ENCODE measurements at places on chromosomes 12 and 14.

- no peak for DNase-seq
These were observed 96.1 kb downstream of the TMEM121 start for GRCh38 chr14:105622329-105622955.

- no peak for DNase-seq
These were observed 253.7 kb downstream of the EFCAB11 start for GRCh38 chr14:89700801-89701200.

GRCh38 chr14:31785574-31785973 is 224.4 kb downstream of the NUBPL start:
- DNase-seq: no peak

- no peak for DNase-seq
These were observed 249.9 kb downstream of the BCAT1 start for GRCh38 chr12:24698972-24699371.

DNA sequence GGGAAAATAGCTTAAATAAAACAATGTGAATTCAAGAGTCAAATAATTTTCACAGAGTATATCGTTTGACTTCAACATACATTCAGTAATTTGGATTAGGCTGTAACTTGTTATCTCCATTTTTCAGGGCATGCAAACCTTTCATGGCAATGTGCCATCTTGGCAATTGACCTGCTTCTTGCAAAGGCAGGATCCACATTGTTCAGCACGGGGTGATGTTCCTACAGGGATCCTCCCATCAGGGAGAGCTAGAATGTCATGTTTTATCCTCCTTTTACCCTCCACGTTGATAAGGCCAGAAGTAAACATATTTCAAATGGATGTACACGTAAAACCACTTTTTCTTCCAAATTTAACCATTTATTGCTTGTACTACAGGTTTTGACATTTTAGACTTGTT is 314.4 kb downstream of the GALC start:
- DNase-seq: no peak

- peak; percentile 61 for DNase-seq
These were observed 21.1 kb downstream of the RASSF8 start for GRCh38 chr12:25979563-25979962.

GRCh38 chr12:95440401-95440800 is 33.6 kb upstream of the METAP2 start:
- DNase-seq: peak; percentile 58

DNA sequence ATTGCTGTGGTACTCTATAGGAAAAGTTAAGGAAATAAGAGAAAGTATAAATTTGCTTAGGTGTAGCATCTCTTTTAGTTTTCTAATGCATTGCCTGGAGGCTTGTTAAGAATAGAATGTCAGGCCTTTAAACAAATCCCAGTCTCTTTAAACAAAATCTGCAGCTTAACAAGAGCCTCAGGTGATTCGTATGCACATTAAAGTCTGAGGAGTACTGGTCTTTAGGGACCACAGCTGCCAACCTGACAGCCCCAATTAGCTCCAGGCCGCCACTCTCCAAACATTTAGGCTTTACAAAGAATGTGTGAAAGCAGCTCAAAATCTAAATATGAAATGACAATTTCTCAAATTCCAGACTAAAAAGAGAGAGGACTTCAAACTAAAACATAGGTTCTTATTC is 35.7 kb downstream of the PAWR start:
- DNase-seq: no peak

GRCh38 chr14:101497684-101498525 is 63.4 kb upstream of the DIO3 start:
- no peak for DNase-seq

- no peak for DNase-seq
These were observed 4.3 kb downstream of the CLBA1 start for GRCh38 chr14:104989951-104990303.

DNA sequence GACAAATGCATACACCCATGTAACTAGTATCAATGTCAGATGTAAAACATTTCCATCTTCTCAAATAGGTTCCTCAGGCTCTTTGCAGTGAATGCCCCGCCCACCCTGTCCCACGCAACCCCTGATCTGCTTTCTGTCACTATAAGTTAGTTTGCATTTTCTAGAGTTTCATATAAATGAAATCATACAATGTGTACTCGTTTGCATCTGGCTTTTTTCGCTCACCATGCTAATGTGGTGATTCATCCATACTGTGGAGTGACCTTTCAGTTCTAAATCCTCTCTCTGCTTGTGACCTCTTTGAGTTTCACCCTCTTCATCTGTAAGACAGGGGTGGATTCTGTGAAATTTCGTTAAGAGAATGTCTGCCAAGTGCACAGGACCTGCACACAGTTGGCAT is 30.6 kb upstream of the MSI1 start:
- peak; percentile 75 for DNase-seq

GRCh38 chr12:90677552-90677951 is 277.4 kb downstream of the CCER1 start:
- no peak for DNase-seq

- DNase-seq: no peak
These were observed 44.4 kb downstream of the IGF1 start for GRCh38 chr12:102435827-102436436.

DNA sequence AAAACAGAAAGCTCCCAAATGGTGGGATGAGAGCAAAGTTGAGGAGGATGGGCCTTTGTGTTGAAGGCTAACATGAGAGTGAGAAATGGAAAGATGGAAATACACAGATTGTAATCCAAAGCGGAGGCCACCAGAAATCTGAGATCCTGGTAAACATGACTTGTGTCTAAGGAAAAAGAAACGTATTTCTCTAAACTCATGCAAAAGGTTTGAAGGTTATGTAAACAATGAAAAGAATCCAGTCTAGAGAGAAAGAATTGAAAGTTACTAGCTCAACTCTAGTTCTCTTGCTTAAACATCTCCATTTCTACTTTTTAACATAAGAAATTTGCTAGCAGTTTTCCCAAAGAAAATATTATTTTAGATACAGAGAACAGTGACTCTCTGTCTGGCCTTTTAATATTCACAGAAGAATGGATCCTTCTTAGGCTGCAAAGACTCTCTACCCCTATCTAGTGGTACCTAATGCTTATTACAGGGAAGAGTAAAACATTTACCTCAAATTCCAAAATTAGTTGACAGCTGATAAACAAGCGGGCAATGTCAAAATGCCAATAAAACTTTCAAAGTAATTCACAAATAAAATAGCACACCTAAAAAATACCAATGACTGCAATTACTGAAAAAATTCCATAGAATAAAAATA is 75.8 kb upstream of the SOX5 start:
- DNase-seq: no peak

GRCh38 chr12:131093971-131094830 is 140.5 kb downstream of the ADGRD1 start:
- DNase-seq: no peak

DNA sequence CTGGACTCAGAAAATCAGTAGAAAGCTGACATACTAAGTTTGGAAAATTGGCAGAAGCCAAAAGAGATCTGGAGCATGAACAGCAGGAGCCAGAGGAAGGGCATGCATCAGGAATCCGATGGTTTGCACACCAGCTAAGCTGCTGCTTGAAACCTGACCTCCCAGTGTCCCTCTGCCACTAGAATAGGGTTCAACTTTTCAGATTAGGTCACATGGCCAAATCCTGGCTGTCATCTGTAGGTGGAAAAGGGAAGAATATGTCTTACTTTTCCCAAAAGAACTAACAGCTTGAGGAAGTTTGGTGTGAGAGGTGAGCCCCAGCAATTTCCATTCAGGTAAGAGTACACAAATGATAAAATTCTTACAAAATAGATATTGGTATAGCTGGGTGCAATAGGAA is 732.6 kb downstream of the RERGL start:
- no peak for DNase-seq

DNA sequence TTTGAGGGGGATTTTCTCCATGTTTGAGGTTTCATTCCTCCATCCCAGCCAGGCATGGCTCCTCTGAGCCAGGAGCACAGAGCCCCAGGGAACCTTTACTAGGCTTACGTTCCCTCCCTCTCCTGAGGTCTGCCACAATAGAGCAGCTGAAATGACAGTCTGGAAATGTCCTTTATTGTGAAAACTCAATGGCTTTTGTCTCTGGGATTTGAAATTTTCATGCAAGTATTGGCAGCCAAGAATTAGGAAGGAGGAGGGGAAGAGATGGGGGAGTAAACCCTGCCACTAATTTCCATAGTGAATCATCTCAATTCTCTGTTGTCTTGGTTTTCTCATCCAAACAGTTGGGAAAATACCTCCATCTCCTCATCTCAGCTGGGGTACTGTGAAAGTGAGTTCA is 2.6 kb upstream of the PLEKHG3 start:
- DNase-seq: no peak

- no peak for DNase-seq
These were observed 44.7 kb upstream of the EML1 start for GRCh38 chr14:99748529-99748928.

DNA sequence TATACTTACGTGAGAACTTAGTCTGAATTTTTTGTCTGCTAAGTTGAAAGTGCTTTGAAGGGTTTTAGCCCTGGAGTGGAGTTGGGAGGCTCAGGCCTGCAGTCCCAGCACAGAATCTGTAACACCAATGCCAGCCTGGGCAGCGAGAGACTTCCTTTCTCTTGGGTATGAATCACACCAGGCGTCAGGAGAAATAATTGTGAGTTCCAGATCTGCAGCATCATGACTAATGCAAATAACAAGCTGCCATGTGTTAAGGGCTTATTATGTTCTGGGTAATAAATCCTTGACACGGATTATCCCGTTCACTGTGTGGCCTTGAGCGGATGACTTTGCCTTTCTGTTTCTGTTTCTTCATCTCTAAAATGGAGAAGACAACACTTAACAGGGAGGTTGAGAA is 70.6 kb downstream of the B4GALNT3 start:
- peak; percentile 71 for DNase-seq

GRCh38 chr12:20801035-20801434 is 9.5 kb upstream of the SLCO1B3 start:
- no peak for DNase-seq

GRCh38 chr12:117421068-117421752 is 59.8 kb upstream of the NOS1 start:
- DNase-seq: no peak

DNA sequence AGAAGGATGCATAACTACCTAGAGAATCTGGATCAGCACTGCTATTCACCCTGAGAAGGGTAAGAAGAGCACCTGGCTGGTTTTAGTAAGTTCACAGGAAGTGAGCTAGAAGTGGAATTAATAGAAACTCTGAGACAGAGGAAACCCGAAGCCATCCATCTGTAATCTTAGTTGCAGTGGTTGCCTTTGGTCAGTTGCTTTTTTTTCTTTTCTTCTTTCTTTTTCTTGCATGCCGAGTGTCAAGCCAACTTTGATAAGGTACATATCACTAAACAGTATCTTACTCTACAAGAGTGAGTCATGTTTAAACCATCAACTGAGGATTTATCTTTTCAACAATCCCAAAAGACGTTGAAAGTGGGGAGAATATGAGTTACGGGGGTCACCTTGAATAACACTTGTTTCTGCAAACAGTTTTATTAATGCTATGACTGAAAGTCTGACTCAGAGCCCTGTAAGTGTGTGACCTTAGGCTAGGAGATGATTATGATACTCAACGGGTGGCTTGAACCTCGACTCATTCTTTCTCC is 26.7 kb downstream of the C12orf75 start:
- DNase-seq: no peak

DNA sequence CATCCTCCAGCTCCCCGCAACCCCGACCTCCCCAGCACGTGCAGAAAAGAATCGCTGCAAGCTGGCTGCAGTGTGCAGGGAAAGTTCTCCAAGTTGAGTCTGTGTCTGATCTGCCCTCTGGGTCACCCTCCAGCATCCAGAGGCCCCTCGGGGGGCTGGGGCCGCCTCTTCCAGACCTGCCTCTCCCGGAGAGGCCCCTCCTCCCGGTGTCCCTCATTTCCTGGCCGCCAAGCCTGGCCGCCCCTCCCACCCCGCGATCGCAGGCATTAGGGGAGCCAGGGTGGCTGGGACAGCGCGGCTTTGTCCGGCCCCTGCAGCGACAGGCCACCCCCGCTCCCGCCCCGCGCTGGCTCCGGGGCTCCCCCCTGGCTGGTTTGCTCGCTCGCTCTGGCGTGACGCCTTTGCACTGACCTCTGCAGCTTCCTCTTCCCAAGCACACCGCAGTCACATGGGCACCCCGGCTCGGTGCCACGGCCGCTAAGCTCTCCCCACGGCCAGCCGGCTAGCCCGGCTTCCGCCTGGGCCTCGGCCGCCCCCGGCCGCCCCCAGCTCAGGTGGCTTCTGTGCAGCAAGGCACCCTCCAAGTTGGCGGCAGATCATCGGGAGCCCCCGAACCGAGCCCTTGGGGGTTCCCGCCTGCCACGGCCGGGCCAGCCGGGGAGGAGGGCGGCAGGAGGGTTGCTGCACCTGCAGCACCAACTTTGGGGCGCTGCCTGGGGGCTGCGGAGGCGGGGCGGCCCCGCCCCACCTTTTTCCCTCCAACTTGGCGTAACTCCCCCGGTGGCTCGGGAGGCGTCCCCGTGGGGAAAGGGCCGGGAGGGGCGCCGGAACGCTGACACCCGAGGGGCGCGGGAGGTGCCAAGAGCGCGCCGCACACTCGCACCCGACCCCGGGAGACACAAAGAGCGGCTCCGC is 43.7 kb downstream of the KDM2B start:
- peak; percentile 72 for DNase-seq

DNA sequence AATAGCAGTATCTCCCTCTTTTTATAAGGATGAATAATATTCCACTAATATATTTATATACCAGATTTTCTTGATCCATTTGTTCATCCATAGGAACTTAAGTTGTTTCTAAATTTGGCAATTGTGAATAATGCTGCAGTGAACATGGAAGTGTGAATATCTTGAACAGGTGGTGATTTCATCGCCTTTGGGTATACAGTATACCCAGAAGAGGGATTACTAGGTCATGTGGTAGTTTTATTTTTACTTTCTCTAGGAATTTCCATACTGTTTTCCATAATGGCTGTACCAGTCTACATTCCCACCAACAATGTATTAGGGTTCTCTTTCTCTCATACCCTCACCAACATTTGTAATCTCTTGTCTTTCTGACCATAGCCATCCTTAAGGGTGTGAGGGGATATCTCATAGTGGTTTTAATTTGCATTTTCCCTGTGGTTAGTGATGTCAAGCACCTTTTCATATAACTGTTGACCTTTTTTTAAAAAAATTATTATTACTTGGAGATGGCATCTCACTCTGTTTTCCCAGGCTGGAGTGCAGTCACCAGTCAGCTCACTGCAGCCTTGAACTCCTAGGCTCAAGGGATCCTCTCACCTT is 20.5 kb downstream of the PPHLN1 start:
- DNase-seq: no peak

DNA sequence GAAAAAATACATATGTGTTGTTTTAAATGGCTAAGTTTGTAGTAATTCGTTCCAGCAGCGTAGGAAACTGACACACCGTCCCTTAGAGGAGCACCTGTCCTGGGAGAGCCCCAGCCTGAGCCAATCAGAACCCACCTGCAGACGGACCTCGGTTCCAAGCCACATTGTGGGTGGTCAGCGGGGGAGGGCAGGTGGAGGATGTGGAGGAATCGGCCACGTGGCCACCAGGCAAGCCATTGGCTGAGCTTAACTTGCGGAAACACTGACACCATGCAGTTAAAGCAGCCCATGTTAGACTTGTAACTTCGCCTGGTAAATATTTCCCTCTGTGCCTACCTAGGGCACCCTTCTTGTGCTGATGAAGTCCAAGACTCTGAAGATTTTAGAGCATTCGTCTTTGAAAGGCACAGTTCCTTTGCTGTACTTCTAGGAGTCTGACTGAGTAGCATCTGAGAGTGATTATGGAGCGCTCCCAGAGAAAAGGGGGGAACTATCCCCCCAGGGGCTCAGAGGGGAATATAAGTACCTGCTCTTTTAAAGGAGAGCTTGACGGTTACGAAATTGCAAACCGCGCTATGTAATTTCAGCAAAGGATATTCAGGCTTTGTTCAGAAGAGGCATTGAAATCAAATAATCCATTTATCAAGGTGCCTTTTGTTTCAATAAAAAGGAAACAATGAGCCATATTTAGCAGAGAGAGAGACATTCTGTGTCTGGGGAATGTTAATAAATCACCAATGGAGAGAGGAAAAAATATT is 135.7 kb downstream of the TMEM132C start:
- DNase-seq: no peak
